ENCODE measurements at places on chromosomes 6 and 20.

DNA sequence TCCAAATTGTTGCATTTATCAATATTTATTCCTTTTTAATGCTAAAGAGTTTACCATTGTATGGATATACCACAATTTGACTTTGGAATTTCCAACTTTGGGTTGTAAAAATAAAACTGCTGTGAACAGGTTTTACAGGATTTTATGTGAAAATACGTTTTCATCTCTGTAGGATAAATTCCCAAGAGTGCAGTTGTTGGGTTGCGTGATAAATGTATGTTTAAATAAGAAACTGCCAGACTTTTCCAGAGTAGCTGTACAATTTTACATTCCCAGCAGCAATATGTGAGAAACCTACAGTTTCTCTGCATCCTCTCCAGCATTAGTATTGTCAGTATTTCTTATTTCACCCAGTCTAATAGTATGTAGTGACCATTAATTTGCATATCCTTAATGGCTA, 12.6 kb downstream of the TAB2 start:
- no peak for DNase-seq

GRCh38 chr20:19354950-19355349, 142.5 kb downstream of the SLC24A3 start:
- no peak for DNase-seq

DNA sequence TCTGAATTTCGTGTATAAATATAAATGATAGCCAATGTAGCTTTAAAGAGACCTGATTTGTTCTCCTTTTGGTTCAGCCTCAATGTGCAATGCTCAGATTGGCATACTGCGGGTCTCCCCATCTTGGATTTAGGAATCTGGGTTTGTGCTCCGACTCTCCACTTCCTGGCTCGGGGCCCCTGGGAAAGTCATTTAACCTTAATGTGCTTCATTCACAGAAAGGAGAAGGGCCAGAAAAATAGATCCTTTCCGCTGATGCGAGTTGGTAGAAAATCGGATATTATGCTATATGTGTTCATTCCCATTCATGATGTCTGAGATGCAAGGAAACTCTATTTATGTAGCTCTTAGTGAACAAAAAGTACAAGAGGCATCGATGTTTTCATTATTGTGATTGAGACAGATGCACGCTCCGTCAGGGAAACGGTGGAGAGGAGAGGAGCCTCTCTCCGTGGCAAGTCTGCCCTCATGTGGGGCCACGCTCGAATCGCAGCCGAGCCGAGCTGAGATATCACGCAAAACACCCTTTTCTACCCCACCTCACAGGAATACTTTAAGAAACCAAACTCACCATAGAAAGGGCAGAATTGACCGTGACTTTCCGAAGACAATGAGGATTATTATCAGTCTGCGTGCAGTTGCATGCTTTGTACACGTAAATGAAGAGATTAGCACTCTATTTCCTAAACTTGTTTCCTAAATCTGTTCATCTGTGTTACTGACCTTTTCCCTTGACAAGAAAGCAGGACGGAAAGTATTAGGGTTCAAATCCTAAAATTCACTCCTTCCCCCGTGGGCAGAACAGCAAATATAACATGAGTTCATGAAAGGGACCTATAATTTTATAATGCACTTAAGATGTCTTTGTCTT, 136.6 kb downstream of the COL9A1 start:
- DNase-seq: no peak

DNA sequence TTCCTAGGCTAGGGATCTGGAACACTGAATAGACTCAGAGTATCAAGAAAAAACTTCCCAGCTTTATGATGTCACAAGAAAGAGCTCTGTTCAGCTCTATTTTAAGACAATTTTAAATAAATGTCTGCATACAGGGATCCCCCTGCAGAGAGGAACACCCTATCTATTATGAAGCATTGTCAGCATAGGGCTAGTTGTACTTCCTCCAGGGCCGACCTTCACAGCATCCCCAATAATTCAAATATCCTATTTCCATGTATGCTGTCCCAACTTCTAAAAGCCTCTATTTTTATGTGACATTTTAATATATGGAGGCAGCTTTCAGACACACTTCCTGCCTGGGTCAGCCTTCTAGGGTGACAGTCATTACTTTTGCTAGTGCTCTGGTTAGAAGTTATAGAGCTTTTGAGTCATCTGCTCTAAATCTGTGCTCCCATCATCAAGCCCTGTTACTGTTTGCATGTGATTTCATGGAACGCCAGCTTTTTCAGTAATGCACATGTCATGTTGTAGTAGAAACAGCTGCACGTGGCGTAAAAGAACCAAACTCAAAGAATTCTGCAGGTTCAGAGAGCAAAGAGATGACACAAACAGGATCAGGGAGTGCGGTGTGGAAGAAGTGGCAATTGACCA, 189.2 kb downstream of the ADGB start:
- DNase-seq: no peak

DNA sequence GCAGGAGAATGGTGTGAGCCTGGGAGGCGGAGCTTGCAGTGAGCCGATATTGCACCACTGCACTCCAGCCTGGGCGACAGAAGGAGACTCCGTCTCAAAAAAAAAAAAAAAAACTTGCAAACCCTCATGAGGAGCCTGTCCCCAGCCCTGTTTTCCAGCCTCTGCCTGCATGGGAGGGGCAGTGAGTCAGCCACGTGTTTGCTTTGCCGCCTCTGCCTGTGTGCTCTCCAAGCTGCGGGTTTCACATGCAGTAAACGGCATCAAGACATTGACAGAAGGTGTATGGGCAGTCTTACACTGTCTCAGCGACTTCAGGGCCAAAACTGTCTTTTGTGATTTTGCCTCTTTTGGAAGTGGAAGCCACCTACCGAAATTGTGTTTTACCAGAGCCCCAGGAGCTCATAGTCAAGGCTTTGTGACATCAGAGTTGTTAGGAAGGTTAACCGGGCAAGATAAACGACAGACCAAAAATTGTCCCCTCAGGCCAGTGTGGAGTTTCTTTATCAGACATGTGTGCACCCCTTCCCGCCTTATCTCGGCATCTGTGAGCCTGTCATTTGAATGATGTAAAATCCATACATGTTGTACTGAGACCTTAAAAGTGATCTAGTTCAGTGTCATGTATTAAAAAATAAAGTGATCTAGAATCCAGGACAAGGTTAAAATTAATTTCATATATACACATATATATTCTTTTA, 52.9 kb downstream of the RPP40 start:
- DNase-seq: peak; percentile 68

DNA sequence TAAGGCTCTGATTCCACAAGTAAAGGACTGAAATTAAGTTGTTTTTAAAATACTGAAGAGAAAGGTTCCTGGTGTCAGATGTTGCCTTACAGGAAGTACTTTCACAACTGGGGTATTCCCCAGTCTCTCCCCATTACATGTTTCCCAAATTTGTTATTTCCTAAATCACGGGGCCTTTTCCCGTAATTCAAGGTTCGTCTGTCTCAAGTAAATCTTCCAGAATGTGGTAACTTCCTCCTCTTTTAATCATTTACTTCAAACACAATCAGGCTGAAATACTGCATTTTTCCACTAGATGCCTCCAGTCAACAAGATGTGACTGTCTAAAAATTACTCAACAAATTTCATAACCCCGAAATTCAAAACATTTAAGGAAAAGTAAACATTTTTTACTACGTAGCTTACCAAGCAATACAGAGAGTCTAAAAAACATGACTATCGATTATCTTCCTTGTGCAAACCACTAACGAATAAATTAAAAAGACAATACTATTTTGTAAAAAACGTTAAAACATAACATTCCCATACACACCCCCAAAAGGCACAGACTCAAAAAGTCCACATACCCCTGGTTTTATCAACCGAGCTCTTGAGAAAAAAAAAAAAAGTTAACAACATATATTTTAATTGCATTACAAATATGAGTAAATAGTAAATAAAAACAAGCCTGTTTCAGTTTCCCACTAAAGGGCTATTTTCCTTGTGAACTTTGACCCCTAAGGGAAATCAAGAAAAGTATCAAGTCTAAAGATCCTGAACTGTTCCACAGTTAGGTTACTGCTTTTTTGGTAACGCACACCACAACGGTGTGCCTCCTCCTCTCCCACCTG, 1.7 kb downstream of the SOD2 start:
- DNase-seq: no peak

GRCh38 chr20:35135867-35136586, 11.1 kb downstream of the EDEM2 start:
- DNase-seq: no peak

DNA sequence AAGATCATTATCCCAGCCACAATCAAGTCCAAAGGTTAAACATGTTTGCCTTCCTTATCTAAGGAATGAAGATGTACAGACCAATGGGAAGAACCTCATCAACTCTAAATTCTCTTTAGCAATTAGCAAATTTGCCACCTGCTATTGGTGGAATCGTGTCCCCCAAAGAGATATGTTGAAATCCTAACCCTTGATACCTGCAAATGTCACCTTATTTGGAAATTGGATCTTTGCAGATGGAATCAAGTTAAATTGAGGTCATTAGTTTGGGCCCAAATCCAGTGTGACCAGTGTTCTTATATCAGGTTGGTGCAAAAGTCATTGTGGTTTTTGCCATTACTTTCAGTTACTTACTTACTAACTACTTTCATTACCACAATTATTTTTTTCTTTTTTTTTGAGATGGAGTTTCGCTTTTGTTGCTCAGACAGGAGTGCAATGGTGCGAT, 31.3 kb downstream of the KLHL31 start:
- DNase-seq: no peak

GRCh38 chr6:161418463-161418945, 144.6 kb upstream of the AGPAT4 start:
- no peak for DNase-seq

GRCh38 chr6:12420626-12421025, 130.5 kb downstream of the EDN1 start:
- no peak for DNase-seq

- DNase-seq: no peak
Observed at GRCh38 chr20:53157443-53158408, 185.6 kb downstream of the TSHZ2 start.

GRCh38 chr6:44868910-44869309, 459.2 kb upstream of the RUNX2 start:
- no peak for DNase-seq

DNA sequence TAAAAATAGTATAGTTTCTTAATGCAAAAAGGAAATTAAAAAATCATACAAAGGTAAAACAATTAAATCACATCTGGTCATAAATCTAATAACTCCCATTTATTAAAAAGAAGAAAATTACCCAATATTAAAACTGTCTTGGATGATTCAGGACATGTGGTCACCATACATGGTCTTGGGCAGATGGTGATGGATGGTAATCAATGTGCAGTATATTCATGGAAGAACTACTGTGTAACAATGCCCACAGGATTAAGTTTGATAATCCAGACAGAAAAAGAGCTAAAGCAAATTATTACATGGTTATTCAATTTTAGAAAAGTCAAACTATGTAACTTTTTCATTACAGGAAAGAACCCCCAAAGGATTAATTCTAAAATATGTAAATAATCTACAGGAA, 480.6 kb downstream of the QKI start:
- DNase-seq: no peak

Measured in mesenteric fat pad (tissue), 1 donor.